ENCODE measurements at places on chromosomes 5 and 9.

DNA sequence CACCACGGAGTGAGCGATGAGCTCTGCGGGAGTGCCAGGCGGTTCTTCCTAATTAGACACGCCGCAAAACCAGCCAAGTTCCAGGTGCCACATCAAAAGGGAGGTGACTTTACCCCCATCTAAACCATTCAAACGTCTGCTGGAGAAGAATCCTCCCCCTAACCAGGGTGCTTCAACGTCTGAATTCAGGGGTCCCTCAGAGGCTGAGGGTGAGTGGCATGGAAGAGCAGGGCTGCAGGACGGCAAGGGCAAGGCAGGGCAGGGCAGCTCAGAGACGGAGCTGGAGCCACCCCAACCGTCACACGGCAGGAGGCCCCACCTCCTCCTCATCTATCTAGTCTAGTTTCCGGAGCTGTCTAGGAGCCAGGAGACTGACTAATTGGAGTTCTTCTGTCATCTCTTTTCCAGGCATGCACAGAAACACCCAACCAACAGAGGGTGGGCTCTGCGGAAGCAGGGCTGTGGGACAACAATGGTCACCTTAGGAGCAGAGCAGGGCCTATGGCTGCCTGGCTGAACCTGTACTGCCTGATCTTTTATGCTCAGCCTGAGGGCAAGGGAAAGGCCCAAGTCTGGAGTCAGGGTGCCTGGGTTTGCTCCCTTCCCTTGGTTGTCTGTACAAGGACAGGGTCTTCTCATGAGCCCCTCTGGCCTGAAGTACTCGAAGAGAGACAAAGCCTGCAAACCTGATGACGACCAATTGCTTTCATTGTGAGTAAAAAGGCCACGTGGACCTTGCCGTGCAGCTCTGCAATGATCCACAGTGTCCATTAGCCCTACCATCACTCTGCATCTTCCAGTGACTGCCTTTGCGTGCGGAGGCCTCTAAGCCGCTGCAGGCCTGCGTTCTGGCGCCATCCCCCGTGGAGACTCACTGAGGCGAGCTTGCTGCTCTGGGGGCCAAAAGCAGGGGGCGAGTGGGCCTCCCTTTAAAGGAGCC is 81.0 kb upstream of the SLC25A51 start:
- DNase-seq: no peak

GRCh38 chr9:32877639-32878217 is 94.4 kb downstream of the TMEM215 start:
- no peak for DNase-seq

- DNase-seq: no peak
Measured at GRCh38 chr5:150613991-150614660, 26.3 kb upstream of the SYNPO start.

- DNase-seq: no peak
Measured at GRCh38 chr9:16333691-16334090, 536.8 kb downstream of the BNC2 start.

- no peak for DNase-seq
Measured at GRCh38 chr9:88280816-88281382, 107.3 kb upstream of the SPIN1 start.

DNA sequence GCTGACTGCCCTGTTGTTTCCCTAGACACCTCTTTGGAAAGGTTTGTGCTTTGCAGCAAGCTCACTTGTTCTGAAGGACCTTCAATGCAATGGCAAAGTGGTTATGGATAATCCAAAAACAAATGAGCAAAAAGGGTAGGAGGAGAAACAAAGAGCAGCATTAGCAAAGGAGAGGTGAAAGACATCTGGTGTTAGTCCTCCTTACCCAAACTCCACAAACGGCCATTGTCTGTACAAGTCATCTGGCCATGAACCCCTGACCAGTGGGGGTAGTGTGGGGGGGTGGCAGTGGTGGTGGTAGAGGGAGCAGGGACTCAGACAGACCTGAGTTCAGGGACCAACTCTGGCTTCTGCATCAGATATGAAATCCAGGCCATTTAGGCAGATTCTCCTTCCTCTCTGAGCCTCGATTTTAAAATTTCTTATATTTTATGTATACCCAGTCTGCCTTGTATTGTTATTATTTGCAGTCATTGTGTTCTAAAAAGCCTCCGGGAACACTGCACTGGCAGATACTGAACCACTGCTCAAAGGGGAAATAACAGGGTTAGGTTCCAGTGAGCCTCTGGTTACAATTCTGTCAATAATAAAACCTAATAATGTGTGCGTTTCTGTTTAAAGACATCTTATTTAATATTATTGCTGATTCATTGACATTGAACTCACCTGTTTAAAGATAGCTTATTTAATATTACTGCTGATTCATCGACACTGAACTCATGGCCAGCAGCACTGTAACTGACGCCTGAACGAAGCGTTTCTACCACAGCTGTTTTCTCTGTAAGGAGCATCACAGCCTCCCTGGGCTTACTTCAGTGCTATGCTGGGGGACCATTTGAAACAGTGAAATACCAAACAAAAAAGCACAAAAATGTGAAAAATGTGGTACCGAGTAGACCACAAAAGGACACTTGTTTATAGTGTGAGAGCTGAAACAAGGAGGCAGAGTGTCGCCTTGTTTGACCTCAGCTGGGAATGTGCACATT is 156.0 kb downstream of the SEC61B start:
- DNase-seq: no peak

DNA sequence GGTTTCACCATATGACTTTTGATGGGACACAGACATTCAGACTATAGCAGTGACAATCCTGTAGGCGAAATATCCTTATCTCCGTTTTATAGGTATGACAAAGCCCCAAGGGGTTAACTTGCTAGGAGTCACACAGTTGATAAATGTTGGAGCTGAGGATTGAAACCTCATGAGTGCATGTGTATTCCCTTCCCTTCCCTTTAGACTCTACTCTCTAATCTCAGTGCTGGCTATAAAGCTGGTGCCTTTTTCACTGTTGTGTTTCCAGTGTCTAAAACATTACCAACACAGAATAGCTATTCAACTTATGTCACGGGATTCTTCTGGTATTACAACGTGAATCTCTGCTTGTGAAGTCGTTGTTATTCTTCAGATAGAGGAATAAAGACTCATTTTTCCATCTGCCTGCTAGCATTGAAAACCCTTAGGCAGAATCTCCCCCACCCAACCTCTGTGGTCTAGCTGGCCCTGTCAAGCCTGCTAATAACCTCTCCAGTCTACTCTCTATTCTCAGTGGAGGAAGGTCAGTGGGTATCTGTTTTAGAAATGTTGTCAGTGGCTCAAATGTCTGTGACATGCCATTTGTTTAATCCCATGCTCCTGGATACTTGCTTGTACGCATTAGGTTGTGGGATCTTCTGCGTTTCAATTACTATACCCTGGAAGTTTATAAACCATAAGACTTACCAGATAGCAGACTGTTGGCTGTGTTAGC is 121.2 kb downstream of the TLE4 start:
- no peak for DNase-seq

- DNase-seq: no peak
Measured at GRCh38 chr9:76269789-76270188, 124.4 kb downstream of the RFK start.

GRCh38 chr9:131831380-131832165 is 91.7 kb upstream of the RAPGEF1 start:
- DNase-seq: no peak

DNA sequence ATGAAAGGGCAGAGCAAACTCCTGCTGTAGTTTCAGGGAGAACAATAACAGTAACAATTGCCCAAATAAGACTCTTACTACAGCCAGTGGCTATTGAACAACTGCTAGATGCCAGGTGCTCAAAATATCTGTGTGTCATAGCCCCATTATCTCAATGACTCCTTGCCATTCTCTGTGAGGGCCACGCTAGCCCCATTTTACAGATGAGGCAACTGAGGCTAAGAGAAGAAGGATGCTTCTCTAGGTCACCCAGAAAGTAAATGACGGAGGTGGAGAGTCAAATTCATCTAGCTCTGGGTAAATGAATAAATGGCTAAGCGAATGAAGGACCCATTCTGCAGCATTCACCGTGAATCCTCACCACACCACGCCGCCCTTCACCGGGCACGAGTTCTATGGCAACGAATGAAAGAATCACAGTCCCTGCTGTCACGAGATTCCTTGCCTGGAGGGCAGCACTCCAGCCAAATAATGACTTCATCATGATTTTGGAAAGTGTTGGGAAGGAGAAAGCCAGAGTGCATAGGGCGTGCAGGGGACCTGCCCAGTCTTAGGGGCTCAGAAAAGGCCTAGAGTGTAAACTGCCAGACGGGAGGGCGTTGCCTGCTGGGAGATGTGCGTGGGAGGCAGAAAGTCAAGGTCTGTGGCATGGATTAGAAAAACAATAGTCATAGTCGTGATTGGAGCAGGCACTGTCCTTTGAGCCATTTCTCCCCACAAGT is 147.2 kb downstream of the C9orf50 start:
- no peak for DNase-seq

Measured in hematopoietic multipotent progenitor cell treated with erythropoietin and hydrocortisone succinate and interleukin-3 and kit ligand, for 15 days (in vitro differentiated cells).